ENCODE measurements at places on chromosomes 11 and 22.

DNA sequence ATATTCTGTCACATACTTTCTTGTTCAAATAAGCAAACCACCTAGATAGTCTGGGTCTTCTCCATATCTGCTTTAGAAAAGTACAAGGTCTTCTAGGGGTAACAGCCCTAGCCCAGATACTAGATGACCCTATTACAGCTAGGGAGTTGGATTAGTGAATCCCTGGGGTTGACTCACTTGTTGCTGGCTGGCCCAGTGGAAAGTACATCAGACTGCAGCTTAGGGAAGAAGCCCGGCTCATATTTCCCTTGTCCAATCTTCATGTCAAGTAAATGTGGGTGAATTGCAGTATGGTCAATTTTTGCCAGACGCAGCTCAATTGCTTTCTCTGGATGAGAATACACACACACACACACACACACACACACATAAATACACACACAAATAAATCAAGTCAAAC is 79.1 kb upstream of the SCUBE2 start:
- DNase-seq = no peak

DNA sequence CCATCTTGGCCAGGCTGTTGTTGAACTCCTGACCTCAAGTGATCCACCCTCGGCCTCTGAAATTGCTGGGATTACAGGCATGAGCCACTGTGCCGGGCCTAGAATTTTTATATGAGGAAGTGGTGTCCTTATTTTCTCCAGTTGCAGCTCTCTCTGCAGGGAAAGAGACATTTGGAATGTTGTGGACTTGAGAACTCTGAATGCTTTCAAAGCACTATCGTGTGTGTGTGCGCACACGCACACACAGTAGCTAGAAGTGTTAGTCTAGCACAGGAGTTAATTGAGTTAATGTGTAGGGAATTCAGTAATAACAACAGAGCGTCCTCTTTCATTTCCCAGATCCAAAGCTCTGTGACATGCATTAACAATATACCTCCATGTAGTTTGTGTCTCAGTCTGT is 164.0 kb upstream of the RASSF10 start:
- no peak for DNase-seq

DNA sequence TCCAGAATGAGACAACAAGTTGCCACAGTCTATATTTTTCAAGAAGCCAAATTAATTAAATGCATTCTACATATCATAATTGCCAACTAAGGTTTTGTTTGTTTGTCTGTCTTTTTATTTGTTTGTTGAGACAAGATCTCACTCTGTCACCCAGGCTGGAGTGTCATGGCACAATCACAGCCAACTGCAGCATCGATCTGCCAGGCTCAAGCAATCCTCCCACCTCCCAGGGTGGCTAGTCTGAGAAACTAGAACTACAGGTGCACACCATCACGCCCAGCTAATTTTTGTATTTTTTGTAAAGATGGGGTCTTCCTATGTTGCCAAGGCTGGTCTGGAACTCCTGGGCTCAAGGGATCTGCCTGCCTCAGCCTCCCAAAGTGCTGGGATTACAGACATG is 140.0 kb downstream of the LRRC4C start:
- DNase-seq = no peak

DNA sequence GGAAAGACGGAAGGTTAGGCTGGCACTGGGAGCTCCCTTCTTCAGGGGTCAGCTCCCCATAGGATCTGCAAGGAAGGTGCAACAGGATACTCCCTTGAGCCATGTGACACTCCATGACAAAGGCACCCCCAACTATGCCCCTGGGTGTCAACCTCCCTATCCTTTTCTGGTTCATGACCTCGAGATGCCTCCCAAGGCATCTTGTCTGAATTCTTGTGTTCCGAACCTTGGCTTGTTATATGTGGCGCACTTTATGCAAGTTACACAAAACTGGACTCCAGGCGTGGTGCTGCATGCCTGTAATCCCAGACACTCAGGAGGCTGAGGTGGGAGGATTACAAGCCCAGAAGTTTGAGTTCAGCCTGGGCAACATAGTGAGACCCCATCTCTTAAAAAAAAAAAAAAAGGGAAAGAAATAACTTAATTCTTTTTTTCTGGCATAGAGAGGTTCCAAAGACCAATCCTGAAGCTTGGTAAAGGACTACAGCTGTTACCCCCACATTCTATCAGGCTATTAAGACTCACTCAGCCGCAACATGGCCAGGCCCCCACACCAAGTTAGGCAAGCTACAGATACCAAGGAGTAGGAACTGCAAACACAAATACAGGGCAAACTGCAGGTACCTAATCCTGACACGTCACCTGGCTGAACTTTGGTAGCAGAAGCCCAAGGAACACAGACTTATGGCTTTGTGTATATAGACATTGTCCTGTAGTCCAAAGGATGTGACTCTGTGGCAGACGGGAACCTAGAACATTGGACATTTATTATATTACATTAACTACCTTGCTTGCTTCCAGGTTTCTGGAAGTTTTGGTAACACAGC is 1.4 kb downstream of the C11orf24 start:
- DNase-seq = no peak

DNA sequence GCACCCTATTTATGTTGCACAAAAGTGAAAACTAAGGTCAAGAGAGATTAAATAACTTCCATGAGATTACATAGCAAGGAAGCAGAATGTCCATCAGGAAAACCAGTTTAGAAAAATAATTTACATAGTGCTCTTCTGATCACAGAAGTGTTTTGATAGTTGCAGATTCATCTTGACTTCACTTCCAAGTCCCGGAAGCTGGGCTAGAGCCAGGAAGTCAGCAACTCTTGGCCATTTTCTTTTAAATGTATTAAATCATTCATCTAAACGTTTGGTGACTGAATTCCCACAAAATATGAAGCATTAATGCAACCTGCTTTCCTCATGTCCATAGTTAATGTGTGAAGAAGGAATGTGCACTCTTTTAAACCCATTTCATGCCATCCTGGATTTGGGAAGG is 29.7 kb downstream of the APLP2 start:
- no peak for DNase-seq

- DNase-seq = no peak
These were observed 66.2 kb upstream of the TCF20 start for GRCh38 chr22:42336527-42337227.

DNA sequence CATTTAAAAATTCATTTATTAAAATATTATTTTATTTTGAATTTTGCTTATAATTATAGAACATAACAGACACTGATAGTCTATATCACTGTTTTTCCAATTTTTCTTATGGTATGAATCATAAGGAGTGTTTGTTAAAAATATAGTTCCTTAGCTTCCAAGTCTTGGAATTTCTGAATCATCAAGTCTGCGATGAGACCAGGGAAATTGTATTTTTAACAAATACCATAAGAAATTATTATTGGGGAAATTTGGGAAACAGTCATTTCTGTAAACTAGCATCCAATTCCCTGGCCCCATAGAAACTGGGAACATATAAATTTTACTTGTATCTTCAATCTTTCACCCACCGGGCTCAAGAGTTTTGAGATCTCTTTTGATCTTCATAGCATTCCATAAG is 38.0 kb upstream of the PICALM start:
- no peak for DNase-seq

DNA sequence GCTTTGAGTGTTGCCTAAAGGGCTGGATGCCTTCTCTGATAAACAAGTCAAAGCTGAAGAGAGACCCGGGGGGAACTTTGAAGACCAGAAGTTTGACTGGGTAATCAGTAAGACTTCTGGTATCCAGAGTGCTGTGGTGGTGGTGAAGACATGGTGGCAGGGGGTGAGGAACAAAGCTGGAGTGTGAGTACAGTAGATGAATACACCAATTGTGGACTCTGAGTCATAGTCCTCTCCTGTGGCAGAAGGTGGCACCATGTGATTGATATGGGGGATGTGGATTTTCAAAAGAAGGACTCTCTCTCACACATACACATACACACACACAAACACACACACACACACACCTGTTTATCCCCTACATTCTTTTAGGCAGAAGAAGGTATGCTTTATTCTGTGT is 12.3 kb downstream of the MS4A6A start:
- no peak for DNase-seq

DNA sequence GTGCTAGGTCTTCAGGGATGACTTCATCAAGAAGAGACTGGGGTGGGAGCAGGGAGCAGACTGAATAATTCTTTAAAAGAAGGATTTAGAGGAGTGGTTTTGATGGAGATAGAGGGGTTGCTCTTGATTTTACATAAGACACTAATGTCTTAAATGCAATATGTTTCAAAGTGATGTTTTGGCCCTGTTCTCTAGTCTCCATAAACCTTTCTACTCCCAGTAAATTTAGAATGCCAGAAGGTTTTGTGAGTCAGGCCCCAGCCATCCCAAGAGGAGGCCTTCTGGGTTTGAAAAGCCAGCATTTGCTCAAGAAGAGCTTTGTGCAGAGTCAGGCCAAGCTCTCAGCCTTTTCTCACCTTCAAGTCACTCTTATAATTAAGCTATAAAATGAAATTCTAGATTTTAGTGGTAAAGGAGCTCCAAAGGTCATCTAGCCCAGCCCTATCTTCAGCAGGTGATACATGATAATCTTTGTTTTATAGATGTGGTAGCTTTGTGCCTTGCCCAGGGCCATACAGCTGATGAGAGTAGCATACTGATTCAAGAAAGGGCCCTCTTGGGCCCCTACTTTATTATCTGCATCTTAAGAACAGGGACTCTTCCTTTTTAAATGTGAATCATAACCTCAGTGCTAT is 122.8 kb upstream of the MTNR1B start:
- DNase-seq = no peak

GRCh38 chr22:20130319-20130718 is 1.3 kb upstream of the ZDHHC8 start:
- peak; percentile 33 for DNase-seq

GRCh38 chr11:65868076-65868667 is 4.4 kb downstream of the EFEMP2 start:
- DNase-seq = no peak

GRCh38 chr11:64183890-64184289 is 2.1 kb upstream of the STIP1 start:
- no peak for DNase-seq

DNA sequence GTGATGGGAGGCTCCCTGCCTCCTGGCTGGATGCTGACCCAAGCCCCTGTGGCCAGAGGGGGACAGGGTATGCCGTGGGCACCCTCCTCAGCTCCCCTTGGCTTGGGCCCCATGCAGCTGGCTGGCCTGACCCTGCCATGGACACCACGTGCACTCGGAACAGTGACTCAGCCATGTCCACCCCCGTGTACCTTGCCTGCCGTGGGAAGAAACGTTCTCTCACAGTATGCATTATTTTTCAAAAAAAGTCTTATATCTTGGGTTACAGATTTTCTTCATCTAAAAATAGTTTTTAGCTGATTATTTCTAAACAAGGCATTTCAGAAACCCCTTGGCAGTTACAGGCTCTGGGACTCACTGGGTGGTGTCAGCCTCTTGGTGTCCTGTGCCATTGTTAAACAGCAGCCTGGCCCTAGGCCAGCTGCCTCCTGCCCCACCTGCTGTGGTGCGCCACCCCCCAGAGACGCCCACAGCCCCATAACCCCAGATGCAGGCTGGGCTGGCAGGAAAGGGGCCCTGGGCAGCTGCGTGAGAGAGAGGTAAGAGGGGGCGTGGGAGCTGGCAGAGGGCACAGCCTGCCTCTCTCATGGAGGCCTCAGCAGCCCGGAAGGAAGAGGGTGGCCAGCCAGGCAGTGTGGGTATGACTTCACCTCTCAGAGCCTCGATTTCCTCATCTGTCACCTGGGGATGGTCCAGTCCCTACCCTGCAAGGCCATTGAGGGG is 99.8 kb downstream of the MORC2 start:
- DNase-seq = peak; percentile 19

DNA sequence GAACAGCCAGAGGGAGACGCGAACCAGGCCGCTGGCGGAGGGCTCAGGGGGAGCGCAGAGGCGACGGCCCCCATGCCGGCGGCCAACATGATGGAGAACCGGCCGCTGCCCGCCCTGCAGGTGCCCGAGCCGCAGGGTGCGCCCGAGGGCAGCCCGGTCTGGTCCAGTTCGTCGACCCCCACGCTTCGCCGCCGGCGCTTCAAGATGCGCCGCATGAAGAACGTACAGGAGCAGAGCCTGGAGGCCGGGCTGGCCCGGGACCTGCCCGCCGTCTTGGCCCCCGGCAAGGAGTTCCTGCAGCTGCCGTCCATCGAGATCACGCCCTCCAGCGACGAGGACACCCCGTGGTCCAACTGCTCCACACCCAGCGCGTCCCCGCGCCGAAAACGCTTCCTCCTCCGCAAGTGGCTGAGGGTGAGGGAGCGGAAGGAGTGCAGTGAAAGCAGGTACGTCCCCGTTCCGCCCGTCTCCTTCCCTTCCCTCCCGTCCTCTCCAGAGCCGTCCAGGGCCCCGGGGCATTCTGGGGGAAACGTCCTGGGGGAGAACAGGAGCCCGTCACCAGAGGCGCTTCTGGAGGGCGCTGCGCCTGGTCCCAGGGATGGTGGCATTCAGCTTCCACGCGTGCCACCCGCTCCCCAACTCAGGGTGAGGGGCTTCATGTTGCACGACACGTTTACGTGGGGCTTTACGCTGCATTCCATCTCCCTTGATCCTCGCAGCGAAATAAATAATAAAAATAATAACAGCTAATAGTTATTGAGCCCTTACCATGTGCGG is 840 bp downstream of the GRAMD1B start:
- DNase-seq = no peak

GRCh38 chr22:36765943-36766450 is 9.9 kb downstream of the IFT27 start:
- no peak for DNase-seq

GRCh38 chr11:1252371-1253102 is 29.7 kb downstream of the MUC5B start:
- no peak for DNase-seq

DNA sequence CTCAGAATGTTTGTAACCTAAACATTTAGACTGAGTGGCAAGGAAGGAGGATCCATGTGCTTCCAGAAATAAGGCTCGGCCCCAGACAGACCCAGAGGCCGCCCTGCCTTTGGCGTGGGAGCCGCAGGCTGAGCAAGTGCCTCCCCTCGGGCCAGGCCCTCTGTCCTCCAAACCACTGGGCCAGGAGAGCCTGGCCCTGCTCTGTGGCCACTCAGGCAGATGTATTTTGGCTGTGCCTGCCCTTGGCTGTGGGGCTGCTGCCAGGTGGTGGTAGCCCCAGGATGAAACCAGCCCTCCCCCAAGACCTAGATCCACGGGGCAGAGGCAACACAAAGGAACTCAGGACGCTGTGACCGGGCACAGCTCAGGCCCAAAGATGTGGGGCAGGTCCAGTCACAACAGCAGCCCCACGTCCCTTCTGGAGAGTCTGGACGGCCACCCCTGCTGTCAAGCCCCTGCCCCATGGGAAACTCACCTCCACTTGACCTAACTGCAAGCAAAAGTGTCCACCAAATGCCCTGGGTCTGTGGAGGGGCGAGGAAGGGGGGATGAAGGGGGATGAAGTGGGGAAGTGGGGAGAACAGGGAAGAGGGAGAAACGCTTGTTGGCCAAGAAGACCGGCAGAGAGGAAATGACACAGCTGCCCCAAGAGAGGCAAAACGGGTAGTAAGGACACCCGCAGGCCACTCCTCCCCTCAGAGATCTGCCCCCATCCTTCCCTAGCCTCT is 24.0 kb downstream of the PISD start:
- no peak for DNase-seq

- DNase-seq = no peak
These were observed 324.2 kb downstream of the MIAT start for GRCh38 chr22:26981541-26981940.
